Activated CD8-positive, alpha-beta T cell treated with anti-CD3 and anti-CD28 coated beads, Interleukin-2, amount 10 ng/mL, durations not matched to agents 7 days and 5 days (primary cell): ENCODE measurements at places on chromosomes 3 and 15. TPM values are rescaled to one million over a fixed set of nuclear protein-coding genes. Genes with fewer than 3 reads are reported as not detected.

DNA sequence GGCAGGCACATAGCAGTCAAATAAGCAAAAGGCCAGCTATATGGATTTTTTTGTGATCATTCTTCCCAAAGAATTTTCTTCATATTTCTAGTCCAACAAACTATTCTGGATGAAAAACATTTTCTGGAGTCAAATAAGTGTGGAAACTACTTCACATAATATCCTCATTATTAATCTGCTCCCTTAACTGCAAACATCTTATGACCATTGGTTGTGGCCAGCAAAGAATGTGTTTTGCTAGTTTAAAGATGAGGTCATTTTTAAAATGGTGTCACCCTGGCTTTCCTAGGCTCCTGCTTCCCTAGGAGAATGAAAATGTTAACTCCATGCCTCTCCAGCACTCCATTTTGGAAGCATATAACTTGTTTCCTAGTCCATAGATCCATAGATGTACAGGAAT, 118.8 kb downstream of the SST start:
- H3K27me3 ChIP-seq = peaks cover 20% of the 10 kb centered on the region
- no peaks in the 10 kb centered on the region for H3K4me1 ChIP-seq
- no peak for DNase-seq
- H3K36me3 ChIP-seq = no peaks in the 10 kb centered on the region
- no peak overlapping the region for H3K4me3 ChIP-seq
- no peak overlapping the region for H3K27ac ChIP-seq

DNA sequence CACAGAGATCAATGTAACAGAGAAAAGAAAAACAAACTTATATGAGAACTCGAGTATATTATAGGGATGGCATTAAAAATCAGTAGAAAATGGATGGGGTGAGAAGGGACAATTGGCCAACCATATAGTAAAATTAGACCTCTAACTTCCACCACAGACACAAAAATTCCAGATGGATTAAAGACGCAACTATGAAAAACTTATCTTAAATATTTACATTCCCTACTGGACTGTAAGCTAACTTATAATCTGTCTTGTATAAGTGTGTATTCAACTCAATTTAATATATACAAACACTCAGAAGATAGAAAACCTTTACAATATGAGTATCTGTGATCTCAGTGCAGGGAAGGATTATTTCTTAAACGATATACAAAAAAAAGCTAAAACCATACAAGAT, 3.0 kb downstream of the MFAP1 start:
- H3K4me3 ChIP-seq = peak overlapping the region; percentile 46
- H3K27ac ChIP-seq = peak overlapping the region; percentile 45
- peaks cover 54% of the 10 kb centered on the region for H3K4me1 ChIP-seq
- DNase-seq = no peak
- H3K36me3 ChIP-seq = peaks cover 35% of the 10 kb centered on the region

DNA sequence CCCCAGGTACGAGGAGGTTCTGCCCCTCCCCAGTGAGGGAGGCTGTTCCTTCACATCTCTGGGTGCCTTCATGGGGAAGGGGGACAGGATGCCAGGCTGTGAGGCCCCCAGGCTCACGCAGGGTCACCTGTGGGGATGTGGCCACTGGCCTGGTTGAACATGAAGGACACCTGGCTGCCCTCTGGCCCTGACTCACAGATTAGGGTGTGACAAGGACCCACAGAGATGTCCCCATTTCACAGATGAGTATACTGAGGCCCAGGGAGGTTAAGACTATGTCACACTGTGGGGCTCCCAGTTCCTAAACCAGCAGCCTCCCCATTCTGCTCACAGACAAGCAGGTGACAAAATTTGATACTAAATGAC, 42.4 kb downstream of the PCSK6 start:
- DNase-seq = no peak
- H3K27me3 ChIP-seq = no peaks in the 10 kb centered on the region

DNA sequence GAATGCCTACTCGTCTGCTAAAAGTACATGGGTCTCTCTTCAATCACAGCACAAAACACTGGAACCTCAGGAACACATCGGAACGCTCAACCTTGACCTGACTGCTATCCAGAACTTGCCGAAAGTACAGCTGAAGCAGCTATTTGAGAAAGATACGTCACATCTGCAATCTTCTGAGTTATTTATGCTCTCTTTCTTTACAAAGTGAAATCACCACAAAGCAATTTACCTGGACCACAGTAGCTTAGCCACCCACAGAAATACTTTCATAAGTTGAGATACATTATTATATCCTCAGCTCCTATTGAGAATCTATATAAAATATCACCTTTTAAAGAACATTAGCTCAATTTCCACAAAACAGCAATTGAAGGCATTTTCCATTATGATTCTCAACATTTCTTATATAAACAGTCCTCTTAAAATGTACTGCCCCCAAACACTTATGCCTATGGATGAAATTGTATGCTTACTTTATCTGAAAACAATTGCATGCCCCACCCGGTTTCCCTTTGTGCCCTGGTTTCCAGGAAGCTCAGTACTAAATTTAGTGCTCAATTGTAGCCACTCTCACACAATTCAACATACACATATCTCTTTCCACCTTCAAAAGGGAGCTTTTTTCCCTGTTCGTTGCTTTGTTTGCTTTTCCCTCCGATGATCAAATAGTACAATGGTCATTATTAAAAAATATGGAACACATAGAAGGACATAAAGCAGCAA, 31.8 kb downstream of the HEG1 start:
- H3K27me3 ChIP-seq = no peaks in the 10 kb centered on the region
- H3K4me1 ChIP-seq = peaks cover 86% of the 10 kb centered on the region
- H3K36me3 ChIP-seq = peaks cover 93% of the 10 kb centered on the region
- DNase-seq = no peak
- peak overlapping the region; percentile 54 for H3K4me3 ChIP-seq

DNA sequence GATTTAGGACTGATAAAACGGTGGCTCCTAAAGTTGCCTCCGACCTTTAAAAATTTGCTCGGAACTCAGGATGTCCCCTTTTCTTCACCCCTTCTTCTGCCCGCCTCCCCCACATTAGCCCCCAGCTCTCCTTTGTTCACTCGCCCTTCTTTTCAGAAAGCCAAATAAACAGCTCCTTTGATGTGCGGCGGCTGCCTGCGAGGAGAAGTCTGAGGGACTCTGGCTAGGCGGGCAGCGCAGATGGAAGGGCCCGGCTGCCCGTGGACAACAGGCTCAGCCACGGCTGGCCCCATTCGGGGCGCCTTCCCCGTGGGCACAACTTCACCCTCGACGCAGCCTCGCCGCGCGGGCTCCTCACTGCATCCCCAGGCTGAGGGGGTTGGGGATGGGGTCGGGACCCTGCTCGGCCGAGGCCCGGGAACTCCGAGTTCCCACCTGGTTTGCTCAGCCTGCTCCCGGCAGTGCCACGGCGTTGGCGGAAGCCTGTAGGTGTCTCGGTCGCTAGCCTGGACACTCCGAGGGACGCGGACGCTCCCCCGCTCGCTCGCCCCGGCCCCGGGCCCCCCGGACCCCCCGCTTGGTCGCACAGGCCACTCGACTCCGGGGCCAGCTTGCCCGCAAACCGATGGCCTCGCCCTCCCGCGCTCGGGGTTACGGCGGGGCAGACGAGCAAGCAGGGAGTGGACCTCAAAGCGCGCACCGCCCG, 897 bp upstream of the TLE3 start:
- peaks cover 63% of the 10 kb centered on the region for H3K4me1 ChIP-seq
- H3K36me3 ChIP-seq = peaks cover 20% of the 10 kb centered on the region
- H3K27me3 ChIP-seq = peaks cover 4% of the 10 kb centered on the region
- H3K27ac ChIP-seq = peak overlapping the region; percentile 98

GRCh38 chr3:114112696-114113095, 56.2 kb downstream of the QTRT2 start:
- no peak overlapping the region for H3K27ac ChIP-seq
- H3K27me3 ChIP-seq = peaks cover 6% of the 10 kb centered on the region
- H3K4me3 ChIP-seq = no peak overlapping the region
- DNase-seq = no peak
- H3K4me1 ChIP-seq = no peaks in the 10 kb centered on the region

GRCh38 chr3:4826237-4827100, 152.8 kb upstream of the BHLHE40 start:
- H3K36me3 ChIP-seq = peaks cover 86% of the 10 kb centered on the region
- DNase-seq = no peak
- peak overlapping the region; percentile 86 for H3K27ac ChIP-seq

DNA sequence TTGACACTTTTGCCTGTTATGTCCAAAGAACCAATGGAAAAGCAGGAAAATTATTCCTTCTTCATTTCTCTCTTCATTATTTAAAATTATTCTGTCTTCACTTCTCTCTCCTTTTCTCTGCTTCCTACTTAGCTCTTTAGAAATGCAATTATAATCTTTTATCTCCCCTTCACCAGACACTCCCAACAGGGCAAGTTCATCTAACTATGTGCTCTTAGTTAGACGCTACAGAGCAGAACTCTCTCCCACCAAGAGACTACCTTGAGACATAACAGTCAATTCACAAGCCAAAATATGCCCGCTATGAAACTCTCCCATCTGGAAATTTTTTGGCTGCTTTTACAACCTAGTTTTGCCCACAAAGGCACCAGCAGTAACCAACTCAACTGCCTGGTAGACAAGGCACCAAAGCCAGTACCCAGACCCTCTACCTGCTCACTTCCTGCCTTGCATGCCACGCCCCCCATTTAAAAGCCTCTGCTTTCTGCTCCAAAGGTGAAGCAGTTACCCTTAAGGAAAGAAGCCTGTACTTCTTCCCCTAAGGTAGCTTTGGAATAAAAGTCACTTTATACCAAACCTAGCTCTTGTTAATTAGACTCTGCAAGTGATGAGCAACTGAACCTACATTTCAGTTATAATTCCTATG, 28.1 kb downstream of the CCRL2 start:
- peaks cover 2% of the 10 kb centered on the region for H3K27me3 ChIP-seq
- H3K36me3 ChIP-seq = peaks cover 5% of the 10 kb centered on the region
- peaks cover 36% of the 10 kb centered on the region for H3K4me1 ChIP-seq
- H3K4me3 ChIP-seq = no peak overlapping the region

GRCh38 chr3:158845765-158846350, 44.0 kb downstream of the MFSD1 start:
- H3K27ac ChIP-seq = no peak overlapping the region
- no peaks in the 10 kb centered on the region for H3K36me3 ChIP-seq
- no peaks in the 10 kb centered on the region for H3K27me3 ChIP-seq
- peaks cover 18% of the 10 kb centered on the region for H3K4me1 ChIP-seq
- H3K4me3 ChIP-seq = no peak overlapping the region

DNA sequence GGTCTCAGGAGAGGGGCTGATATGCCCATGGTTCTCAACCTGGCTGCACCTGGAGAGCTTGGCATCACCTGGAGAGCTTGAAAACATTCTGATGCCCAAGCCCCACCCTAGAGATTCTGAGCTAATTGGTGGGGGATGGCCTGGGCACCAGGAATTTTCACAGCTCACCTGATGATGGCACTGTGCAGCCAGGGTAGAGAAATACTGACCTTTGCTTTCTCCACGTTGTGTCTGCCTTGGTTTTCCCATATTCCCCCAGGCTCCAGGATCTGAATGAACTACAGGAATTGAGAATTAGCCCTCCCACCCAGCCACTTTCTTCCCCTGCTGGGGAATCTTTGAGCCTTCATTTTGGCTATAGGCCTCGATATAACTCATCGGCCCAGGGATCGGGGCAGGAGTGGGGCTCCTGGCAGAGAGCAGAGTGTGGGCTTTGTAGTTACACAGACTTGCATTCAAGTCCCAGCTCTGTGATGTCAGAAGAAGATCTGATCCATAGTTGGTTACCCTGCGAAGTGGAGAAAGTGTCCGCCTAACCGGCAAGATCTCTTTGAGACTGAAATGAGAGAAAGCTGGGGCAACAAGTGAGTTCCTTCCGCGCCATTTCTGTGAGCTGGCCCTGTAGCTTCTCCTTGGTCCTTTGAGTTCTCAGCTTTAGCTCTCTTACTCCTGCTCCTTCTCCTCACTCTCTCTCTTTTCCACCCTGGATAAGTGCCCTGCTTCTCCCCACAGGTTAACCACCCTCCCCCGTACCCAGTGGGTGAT, 33.1 kb upstream of the UBE2Q2 start:
- H3K36me3 ChIP-seq = no peaks in the 10 kb centered on the region
- H3K4me3 ChIP-seq = no peak overlapping the region
- H3K4me1 ChIP-seq = peaks cover 6% of the 10 kb centered on the region
- no peak overlapping the region for H3K27ac ChIP-seq

DNA sequence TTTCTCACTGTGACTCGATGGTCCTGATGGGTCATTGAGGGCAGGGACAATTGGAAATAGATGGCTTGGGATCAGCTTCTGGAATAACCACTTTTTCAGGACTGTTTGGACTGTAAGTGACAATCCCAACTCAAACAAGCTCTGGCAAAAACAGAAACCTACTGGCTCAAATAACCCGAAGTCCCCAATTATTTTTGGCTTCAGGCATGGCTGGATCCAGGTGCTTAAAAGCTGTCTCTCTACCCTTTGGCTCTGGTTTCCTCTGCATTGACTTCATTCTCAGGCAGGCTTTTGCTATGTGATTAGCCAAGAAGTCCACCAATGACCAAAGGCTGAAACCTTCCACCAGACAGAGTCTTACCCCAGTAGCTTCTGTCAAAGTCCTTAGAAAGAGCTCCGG, 92.9 kb upstream of the PRR23E start:
- H3K36me3 ChIP-seq = no peaks in the 10 kb centered on the region
- no peak overlapping the region for H3K27ac ChIP-seq
- DNase-seq = no peak
- H3K4me1 ChIP-seq = no peaks in the 10 kb centered on the region
- no peak overlapping the region for H3K4me3 ChIP-seq

- no peaks in the 10 kb centered on the region for H3K36me3 ChIP-seq
- H3K4me3 ChIP-seq = no peak overlapping the region
- no peaks in the 10 kb centered on the region for H3K27me3 ChIP-seq
- no peaks in the 10 kb centered on the region for H3K4me1 ChIP-seq
- no peak overlapping the region for H3K27ac ChIP-seq
These were observed 116.5 kb downstream of the SLC9A9 start for GRCh38 chr3:143731776-143732175.

DNA sequence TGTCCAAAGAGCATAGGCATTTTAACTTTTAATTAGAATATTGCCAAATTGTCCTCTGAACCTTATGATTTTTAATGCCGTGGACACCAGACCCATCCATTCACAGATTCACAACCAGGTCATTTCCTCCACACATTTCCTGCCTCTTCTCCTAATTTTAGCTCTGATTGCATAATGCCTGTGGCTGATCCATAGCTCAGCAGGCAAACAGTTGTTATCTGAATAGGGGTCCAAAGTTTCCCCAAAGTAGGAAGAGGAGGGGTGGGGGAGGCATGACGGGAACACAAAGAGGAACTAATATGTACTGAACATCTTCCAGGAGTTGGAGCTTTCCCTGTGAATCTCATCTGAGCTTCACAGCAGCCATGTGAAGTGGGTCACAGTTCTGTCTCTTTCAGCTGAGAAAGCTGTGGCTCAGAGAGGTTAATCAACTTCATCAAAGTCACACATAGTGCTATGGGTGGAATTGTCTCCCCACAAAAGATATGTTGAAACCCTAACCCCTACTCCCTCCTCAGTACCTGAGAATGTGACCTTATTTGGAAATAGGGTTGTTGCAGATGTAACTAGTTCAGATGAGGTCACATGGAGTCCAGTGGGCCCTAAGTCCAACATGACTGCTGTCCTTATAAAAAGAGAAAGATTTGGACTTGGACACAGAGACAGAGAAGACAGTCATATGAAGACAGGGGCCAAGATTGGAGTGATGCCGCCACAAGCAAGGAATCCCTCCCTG, 106.7 kb upstream of the AGBL1 start:
- no peak overlapping the region for H3K4me3 ChIP-seq
- no peaks in the 10 kb centered on the region for H3K27me3 ChIP-seq
- no peaks in the 10 kb centered on the region for H3K4me1 ChIP-seq

GRCh38 chr3:136109499-136109898, 86.6 kb downstream of the MSL2 start:
- H3K4me3 ChIP-seq = no peak overlapping the region
- no peak for DNase-seq
- peaks cover 5% of the 10 kb centered on the region for H3K36me3 ChIP-seq
- H3K27me3 ChIP-seq = peaks cover 6% of the 10 kb centered on the region

The ZDHHC23 gene
- total RNA-seq = 1.8 TPM

The CHRM5 gene
- total RNA-seq = not detected

The CDC25A gene
- total RNA-seq = 31.3 TPM

The SORD gene
- total RNA-seq = 7.1 TPM

The USP4 gene
- 72.1 TPM for total RNA-seq

The SERPINI2 gene
- not detected for total RNA-seq

The CA12 gene
- total RNA-seq = not detected
